Liver (tissue), 10 donors: ENCODE measurements at places on chromosomes 16 and 17.

DNA sequence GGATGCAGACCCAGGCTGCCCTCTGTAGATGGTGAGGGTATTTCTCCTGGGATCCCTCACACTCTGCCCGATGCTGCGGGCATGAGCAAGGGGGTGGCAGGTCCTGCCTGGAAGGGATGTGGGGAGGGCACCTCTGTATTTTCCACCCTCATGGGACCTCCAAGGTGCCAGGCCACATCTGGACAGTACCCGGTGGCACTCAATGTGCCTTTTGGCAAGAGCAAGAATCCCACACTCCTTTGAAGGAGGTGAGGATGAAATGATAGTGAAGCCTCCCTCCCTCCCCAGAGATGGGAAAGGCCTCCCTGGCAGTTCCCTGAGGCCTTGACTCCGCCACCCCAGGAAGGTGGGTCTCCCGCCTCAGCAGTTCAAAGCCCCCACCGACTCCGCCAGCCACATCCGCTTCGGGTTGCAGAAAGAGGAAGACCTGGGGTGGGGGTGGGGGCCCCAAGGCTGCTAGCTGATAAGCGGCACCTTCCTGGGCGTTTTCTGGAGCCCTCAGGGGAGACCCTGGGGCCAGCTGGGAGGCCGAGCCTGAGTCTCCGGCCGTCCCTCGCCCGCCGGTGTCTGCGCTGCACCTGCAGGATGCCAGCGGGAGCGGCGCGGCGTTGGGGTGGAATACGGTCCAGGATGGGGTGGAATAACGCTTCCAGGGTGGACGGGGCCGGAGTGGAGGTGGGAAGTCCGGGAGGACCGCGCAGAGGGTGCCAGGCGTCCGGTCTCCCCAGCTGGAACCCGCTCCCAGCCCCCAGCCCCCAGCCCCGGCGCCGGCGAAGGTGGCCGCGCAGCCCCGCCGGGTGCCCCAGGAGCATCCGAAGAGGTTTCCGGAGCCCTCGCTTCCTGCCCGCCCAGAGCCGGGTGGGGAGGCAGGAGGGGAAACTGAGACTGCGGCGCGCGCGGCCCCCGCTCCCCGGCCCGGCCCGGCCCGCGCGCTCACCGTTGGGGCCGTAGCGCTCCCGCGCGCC lies 718 bp downstream of the ATP2A3 start:
- DNase-seq = no peak

DNA sequence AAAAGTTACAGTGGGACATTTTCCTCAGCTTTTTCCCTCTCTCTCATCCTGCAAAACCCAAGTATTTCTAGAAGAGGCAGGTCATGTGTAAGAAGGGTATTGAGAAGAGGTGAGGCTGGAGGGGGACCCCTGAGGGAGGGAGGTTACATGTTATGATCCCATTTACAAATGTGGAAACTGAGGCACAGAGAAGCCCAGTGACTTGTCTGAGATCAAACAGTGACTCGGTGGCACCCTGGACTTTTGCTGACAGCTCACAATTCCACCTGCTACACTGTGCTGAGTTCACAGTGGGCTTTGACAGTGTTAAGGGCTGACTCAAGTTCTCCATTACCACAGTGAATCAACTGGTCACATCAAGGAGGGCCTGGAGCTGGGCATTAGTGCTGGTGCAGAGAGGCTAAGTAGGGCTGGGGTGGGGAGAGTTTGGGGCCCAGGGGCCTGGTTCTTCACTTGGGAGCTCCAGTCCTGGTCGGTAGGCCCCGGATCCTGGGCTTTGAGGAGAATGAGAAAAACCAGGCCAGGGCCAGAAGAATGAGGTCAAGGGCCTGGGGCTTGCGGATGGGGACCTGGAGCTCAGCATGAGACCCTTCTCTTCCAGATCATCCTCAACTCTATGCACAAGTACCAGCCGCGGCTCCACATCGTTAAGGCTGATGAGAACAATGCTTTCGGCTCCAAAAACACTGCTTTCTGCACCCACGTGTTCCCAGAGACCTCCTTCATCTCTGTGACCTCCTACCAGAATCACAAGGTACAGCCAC lies 26.0 kb downstream of the TBX4 start:
- no peak for DNase-seq

DNA sequence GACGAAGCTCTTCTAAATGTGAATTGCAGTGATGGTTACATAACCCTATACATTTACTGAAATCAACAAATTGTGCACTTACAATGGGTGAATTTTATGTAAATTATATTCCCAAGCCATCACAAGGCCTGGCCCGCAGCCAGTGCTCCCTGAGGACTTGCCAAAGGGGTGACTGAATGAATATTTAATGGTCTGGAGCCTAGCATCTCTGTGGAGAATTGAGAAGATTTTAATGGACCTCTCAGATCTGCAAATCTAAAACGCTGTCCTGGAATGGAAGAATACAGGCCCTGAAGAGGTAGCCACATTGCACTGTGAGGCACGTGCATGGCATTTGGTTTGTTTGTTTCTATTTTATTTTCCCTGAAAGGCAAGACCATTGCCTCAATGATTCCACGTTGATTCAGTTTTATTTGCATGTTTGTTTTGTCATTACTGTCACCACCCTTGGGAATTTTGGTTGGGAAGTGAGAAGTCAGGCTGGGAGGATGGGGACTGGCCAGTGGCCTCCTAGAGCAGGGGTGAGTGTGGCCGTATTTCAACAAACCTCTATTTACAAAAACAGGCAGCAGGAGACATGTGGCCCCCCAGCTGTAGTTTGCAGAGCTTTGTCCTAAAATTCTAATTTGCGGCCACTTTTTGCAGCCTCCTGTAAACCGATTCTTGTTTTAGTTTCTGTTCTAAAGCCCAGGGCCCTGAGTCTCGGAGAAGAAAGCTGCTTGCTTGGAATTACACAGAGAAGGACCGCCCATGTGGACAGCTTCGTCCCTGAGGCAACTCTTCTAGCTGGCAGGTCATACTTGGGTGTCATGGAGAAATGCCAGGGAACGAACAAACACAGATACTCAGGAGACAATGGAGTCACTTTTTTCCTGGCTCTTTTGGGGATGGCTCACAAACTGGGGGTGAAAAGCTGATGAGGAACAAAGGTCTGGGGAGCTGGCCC lies 40.5 kb upstream of the GCSH start:
- no peak for DNase-seq

GRCh38 chr17:48131216-48131824 lies 23.8 kb downstream of the SNX11 start:
- DNase-seq = peak; percentile 50

GRCh38 chr17:56939869-56940484 lies 20.9 kb downstream of the COIL start:
- DNase-seq = no peak

DNA sequence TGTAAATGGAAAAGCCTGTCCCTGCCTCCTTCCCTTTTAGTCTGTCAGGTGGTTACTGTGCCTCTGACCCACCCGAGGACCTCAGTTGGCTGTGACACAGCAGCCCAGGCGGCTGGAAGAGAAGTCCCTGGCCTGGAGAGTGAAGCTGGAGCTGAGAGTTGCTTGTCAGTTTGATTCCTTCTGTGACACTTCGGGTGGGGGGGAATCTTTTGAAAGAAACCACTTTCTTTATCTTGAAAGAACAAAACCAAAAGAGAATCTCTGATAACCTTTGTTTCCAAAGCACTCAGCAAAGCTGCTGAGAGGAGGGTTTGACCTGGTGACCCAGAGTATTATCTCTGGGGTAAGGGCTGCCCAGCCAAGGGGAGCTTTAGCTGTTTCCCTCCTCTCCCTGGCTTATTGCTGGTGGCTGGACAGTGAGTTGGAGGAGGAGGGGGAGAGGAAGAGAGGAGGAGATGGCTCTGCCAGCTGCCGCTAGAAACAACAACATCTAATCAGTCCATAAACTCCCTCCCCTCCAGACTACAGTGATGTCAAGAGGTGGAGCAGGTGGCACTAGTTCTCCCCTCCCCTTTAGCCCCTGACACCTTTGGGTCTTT lies 34.0 kb downstream of the YPEL2 start:
- no peak for DNase-seq

GRCh38 chr17:50681263-50682200 lies 26.2 kb downstream of the ANKRD40 start:
- no peak for DNase-seq

GRCh38 chr17:80866050-80866793 lies 125.4 kb upstream of the CHMP6 start:
- peak; percentile 63 for DNase-seq
